Progenitor cell of endocrine pancreas (in vitro differentiated cells): ENCODE measurements at places on chromosomes 2 and 18. TPM values are rescaled to one million over a fixed set of nuclear protein-coding genes. Genes with fewer than 3 reads are reported as not detected.

HAAO gene
- 14.5 and 16.7 TPM in 2 replicates for total RNA-seq

OR6B2 gene
- total RNA-seq, result not detected in 2 replicates

FKBP1B gene
- 30.5 and 33.7 TPM in 2 replicates for total RNA-seq

LOXHD1 gene
- total RNA-seq, result 0.33 and 0.36 TPM in 2 replicates

ITGB6 gene
- 6.7 and 7.0 TPM in 2 replicates for total RNA-seq

MAP3K19 gene
- not detected in 2 replicates for total RNA-seq

GPR17 gene
- total RNA-seq, result not detected in 2 replicates

VIT gene
- not detected in 2 replicates for total RNA-seq

NCK2 gene
- 92.5 TPM in 2 replicates for total RNA-seq

GPR148 gene
- total RNA-seq, result 0.46 and 1.2 TPM in 2 replicates

PSTPIP2 gene
- 6.1 and 7.0 TPM in 2 replicates for total RNA-seq

GNLY gene
- total RNA-seq, result not detected in 2 replicates

SERPINB12 gene
- total RNA-seq, result not detected in 2 replicates

DSG1 gene
- total RNA-seq, result not detected in 2 replicates

SMC6 gene
- 26.0 and 26.8 TPM in 2 replicates for total RNA-seq

MERTK gene
- 20.1 and 20.7 TPM in 2 replicates for total RNA-seq

TUBA4B gene
- total RNA-seq, result not detected in 2 replicates

MAIP1 gene
- 18.8 and 20.4 TPM in 2 replicates for total RNA-seq

ARHGEF33 gene
- 1.4 and 1.7 TPM in 2 replicates for total RNA-seq

KCNK3 gene
- total RNA-seq, result 1.2 and 1.5 TPM in 2 replicates

C18orf54 gene
- total RNA-seq, result 12.2 and 12.6 TPM in 2 replicates

C1QL2 gene
- total RNA-seq, result 0.14 and 0.24 TPM in 2 replicates

IL36G gene
- total RNA-seq, result not detected in 2 replicates

DES gene
- total RNA-seq, result not detected in 2 replicates

LRRTM1 gene
- 1.6 and 1.9 TPM in 2 replicates for total RNA-seq

PRKD3 gene
- total RNA-seq, result 56.6 and 56.7 TPM in 2 replicates

IL1R1 gene
- 1.1 and 1.3 TPM in 2 replicates for total RNA-seq

RBM44 gene
- 0.78 and 0.81 TPM in 2 replicates for total RNA-seq

WDSUB1 gene
- 13.0 and 14.9 TPM in 2 replicates for total RNA-seq

CKAP2L gene
- total RNA-seq, result 10.3 and 11.5 TPM in 2 replicates

TWIST2 gene
- not detected in 2 replicates for total RNA-seq

HNMT gene
- 16.8 and 17.6 TPM in 2 replicates for total RNA-seq

RASGRP3 gene
- total RNA-seq, result 0.49 TPM in 1 of 2 replicates, not detected in the other

AFF3 gene
- 7.3 and 7.5 TPM in 2 replicates for total RNA-seq

MGAT5 gene
- 106 and 110 TPM in 2 replicates for total RNA-seq

SH3RF3 gene
- 1.3 and 1.7 TPM in 2 replicates for total RNA-seq

SMYD5 gene
- total RNA-seq, result 30.2 and 32.7 TPM in 2 replicates

REG1B gene
- not detected in 2 replicates for total RNA-seq

CREG2 gene
- total RNA-seq, result 0.65 and 1.3 TPM in 2 replicates

ADGRF3 gene
- 2.0 and 3.8 TPM in 2 replicates for total RNA-seq

ST3GAL5 gene
- 27.3 and 32.5 TPM in 2 replicates for total RNA-seq

PMAIP1 gene
- total RNA-seq, result 4.6 and 4.9 TPM in 2 replicates
